Mesangial cell (primary cell): ENCODE measurements at places on chromosomes 7 and 10. TPM values are rescaled to one million over a fixed set of nuclear protein-coding genes. Genes with fewer than 3 reads are reported as not detected.

Gene KDM7A
- total RNA-seq = 1.8 and 4.8 TPM in 2 replicates

Gene PGAM2
- 0.25 TPM in 1 of 2 replicates, not detected in the other for total RNA-seq

Gene OPN1SW
- not detected in 2 replicates for total RNA-seq

Gene ATAD1
- 16.8 and 22.7 TPM in 2 replicates for total RNA-seq

Gene CD36
- total RNA-seq = 0.13 TPM in 1 of 2 replicates, not detected in the other

Gene ZSCAN25
- total RNA-seq = 7.3 and 8.4 TPM in 2 replicates

Gene NOM1
- 6.6 and 10.4 TPM in 2 replicates for total RNA-seq

Gene UNCX
- not detected in 2 replicates for total RNA-seq

Gene COBL
- total RNA-seq = 0.49 and 0.89 TPM in 2 replicates

Gene MRPL43
- 129 and 140 TPM in 2 replicates for total RNA-seq

Gene BEND7
- total RNA-seq = 13.3 and 16.8 TPM in 2 replicates

Gene GDI2
- total RNA-seq = 284 and 319 TPM in 2 replicates

Gene BBS9
- 5.1 and 12.9 TPM in 2 replicates for total RNA-seq

Gene CDK14
- 14.3 and 18.3 TPM in 2 replicates for total RNA-seq

Gene FAM241B
- 3.9 and 6.1 TPM in 2 replicates for total RNA-seq

Gene SRGN
- total RNA-seq = 50.1 and 238 TPM in 2 replicates

Gene GDF10
- total RNA-seq = 0.13 TPM in 1 of 2 replicates, not detected in the other

Gene PLEKHS1
- total RNA-seq = not detected in 2 replicates

Gene OR2A7
- 1.1 and 2.2 TPM in 2 replicates for total RNA-seq

Gene EBLN1
- total RNA-seq = not detected in 2 replicates

Gene EVX1
- total RNA-seq = not detected in 2 replicates

Gene WNT2
- total RNA-seq = 0.63 TPM in 1 of 2 replicates, not detected in the other

Gene NKX1-2
- total RNA-seq = not detected in 2 replicates

Gene HNRNPF
- 174 and 213 TPM in 2 replicates for total RNA-seq

Gene FBXO24
- total RNA-seq = 0.33 and 0.89 TPM in 2 replicates

Gene TEX47
- not detected in 2 replicates for total RNA-seq

Gene LDB3
- under 0.01 and 0.13 TPM in 2 replicates for total RNA-seq

Gene PTF1A
- total RNA-seq = not detected in 2 replicates

Gene OLAH
- total RNA-seq = 0.89 and 3.1 TPM in 2 replicates

Gene TBXAS1
- 15.2 and 25.4 TPM in 2 replicates for total RNA-seq

Gene CYP2E1
- total RNA-seq = 0.16 and 0.38 TPM in 2 replicates

Gene CACNB2
- total RNA-seq = not detected in 2 replicates

Gene PCDH15
- under 0.01 and 0.51 TPM in 2 replicates for total RNA-seq

Gene WDFY4
- total RNA-seq = not detected in 2 replicates

Gene CCDC3
- total RNA-seq = 0.63 and 0.98 TPM in 2 replicates

Gene TMEM176B
- not detected in 2 replicates for total RNA-seq

Gene MPP7
- 1.4 and 2.8 TPM in 2 replicates for total RNA-seq

Gene RBM20
- total RNA-seq = 1.4 and 1.6 TPM in 2 replicates
